ENCODE measurements at places on chromosomes 6 and 20.

DNA sequence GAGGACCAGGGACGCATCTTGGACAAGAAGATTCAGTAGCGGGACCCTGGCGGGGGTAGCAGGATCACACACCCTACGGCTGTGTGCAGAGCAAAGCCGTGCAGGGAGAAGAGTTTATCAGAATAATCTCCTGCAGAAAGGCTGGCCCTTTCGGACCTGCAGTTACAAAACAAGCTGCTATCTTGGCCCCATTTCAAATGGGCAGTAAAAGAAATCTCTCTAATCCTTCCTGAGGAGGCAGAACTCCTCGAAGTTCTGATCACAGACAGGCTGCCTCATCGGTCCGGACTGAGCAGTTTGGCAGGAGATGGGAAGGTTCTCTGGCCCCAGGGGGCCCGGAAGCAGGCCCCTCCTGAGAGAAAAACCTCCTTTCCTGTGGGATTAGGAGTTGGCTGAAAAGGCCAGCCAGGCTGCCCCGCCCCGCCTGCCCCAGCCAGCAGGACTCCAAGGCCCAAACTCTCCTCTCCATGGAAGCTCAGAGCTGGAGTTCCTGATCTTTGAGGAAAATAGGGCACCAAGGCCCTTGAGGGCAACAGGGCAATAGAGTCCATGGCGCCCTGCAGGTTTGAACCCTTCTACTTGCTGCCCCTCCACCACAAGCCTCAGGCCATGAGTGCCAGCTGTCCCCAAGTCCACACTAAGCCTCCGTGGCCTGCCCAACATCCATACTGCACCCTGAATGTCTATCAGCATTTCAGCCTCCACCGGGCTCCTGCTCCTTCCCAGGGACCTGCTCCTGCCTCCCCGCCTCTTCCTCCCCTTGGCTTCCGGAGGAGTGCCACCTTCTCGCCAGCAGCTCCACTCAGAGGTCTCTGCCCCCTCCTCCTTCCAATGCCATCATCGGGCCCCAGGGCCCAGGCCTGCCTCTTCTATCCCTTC lies 141.3 kb downstream of the PREX1 start:
- DNase-seq: no peak

- DNase-seq: no peak
Observed at GRCh38 chr20:32907886-32908285, 49.2 kb downstream of the EFCAB8 start.

DNA sequence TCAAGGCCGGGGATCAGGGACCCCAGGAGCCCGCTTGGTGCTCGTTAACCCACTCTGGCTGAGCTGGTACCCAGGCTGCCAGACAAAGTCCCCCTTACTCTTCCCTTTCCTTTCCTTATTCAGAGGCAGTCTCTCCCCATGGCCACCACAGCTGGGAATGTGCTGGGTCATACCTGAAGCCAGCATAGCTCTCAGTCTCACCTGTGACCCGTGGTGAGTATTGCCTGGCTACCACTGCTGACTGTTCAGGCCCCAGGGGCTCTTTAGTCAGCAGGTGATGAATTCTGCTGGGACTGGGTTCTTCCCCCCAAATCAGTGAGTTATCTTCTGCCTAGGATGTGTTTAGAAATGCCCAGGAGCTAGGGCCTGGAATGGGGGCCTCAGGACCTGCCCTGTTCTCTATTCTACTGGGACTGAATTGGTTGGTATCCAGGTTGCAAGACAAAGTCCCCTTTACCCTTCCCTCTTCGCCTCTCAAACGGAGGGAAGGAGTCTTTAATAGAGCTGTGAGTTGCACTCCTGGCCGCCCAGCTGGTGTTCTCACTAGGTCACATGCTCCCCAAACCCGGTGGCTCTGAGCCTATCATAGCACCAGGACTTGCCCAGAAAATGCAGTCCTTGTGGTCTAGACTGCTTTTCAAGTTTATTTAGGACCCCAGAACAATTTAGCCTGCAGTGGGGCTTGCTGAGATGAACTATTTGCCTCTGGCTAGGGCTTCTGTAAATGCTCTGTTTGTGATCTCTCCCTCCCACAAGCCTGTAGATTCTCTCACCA lies 64.6 kb downstream of the MYO6 start:
- no peak for DNase-seq

- DNase-seq: no peak
Observed at GRCh38 chr6:123587838-123588545, 48.8 kb downstream of the TRDN start.

GRCh38 chr20:41507851-41508250 lies 110.3 kb downstream of the CHD6 start:
- DNase-seq: no peak

DNA sequence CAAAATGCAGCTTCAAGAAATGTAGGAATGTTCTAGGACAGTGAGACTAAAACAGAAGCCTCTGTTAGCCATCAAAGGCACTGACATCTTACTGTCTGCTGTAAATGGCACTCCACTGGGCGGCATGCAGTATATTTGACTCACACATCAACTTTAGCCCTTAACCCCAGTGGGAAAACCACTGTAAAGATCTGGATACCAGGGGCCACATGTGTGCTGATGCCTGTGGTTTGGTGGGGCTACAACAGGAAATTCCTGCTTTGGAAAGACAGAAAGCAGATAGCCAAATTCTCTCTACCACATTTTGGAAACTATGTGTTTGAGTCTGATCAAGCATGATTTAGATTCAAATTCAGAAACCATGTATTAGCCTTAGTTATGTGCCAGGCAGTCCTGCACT lies 4.3 kb downstream of the PFDN4 start:
- DNase-seq: peak; percentile 20

DNA sequence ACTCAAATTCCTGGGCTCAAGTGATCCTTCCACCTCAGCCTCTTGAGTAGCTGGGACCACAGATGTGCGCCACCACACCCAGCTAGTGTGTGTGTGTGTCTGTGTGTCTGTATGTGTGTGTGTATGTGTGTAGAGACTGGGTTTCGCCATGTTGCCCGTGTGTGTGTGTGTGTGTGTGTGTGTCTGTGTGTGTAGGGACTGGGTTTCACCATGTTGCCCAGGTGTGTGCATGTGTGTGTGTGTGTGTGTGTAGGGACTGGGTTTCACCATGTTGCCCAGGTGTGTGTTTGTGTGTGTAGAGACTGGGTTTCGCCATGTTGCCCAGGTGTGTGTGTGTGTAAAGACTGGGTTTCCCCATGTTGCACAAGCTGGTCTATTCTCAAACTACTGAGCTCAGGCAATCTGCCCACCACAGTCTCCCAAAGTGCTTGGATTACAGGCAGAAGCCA lies 28.3 kb downstream of the CDK5RAP1 start:
- no peak for DNase-seq

- no peak for DNase-seq
Observed at GRCh38 chr20:1376007-1376406, 16.8 kb downstream of the FKBP1A start.

GRCh38 chr6:164114651-164115050 lies 700.1 kb downstream of the QKI start:
- DNase-seq: no peak

- DNase-seq: no peak
Observed at GRCh38 chr6:36907781-36908180, 22.0 kb downstream of the C6orf89 start.

- DNase-seq: no peak
Observed at GRCh38 chr6:134253681-134254080, 64.2 kb downstream of the SGK1 start.

- no peak for DNase-seq
Observed at GRCh38 chr20:48949304-48950170, 28.0 kb downstream of the ARFGEF2 start.

GRCh38 chr6:133609415-133610226 lies 279.3 kb upstream of the TCF21 start:
- peak; percentile 56 for DNase-seq

DNA sequence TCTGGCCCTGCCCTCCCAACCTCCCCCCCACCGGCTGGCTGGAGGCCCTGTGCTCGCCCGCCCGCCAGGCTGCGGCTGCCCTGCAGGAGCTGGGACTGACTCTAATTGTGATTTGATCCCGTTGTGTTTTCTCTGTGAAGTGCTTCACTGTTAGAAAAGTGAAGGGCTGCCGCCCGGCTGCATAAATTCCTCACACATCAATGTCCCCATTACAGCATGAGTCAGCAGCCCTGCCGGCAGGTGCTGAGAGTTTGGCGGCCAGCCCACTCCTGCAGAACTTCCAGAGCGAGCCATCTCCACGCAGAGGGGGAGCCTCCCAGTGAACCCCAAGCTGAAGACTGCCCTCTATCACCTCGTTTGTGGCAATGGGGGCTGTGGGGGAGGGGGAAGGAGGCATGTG lies 137.9 kb downstream of the DLL1 start:
- no peak for DNase-seq

DNA sequence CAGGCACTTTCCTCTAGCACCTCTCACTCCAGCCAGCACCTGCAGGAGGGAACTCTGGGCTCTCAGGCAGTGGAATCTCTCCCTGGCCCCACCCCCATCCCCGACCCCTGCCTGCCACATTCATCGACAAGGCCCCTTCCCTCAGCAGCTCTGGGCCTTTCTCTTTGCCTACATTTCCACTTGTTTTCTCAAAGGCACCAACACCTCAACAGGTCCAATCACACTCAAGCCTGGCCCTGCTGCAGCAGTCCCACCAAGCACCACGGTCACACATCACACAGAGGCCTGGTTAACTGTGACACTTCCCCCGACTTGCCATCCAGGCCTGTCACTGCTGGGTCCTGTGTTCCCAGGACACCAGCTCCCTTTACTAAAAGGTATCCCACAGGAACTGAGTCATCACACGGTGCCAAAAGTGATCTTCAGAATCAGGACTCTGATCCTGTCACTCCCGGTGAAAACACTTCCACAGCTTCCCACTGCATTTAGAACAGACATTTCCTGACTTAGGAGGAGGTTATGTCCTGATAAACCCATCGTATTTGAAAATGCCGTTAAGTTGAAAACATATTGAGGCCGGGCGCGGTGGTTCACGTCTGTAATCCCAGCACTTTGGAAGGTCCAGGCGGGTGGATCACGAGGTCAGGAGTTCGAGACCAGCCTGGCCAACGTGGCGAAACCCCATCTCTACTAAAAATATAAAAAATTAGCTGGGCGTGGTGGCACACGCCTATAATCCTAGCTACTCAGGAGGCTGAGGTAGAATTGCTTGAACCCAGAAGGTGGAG lies 54.9 kb downstream of the MYH7B start:
- DNase-seq: no peak

DNA sequence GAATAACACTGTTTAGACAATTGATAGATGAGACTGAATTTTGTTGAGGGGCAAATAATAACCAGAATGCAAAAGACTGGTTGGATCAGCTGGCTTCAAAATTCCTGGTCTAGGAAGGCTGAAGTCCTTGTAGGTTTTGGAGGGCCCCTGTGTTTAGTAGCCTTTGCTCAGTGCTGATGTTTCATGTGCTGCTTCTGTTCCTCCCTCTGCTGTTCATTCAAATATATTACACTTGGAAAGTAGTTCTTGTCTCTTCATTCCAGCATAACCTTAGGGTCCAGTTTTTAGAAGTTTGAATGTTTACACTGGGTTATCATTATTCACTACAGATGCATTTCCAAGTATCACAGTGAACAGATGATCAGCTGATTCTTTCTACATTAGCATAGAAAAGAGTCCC lies 72.5 kb downstream of the FLRT3 start:
- no peak for DNase-seq

- DNase-seq: no peak
Observed at GRCh38 chr6:111015389-111016124, 33.7 kb downstream of the RPF2 start.

GRCh38 chr6:25007269-25007699 lies 71.5 kb upstream of the RIPOR2 start:
- no peak for DNase-seq

DNA sequence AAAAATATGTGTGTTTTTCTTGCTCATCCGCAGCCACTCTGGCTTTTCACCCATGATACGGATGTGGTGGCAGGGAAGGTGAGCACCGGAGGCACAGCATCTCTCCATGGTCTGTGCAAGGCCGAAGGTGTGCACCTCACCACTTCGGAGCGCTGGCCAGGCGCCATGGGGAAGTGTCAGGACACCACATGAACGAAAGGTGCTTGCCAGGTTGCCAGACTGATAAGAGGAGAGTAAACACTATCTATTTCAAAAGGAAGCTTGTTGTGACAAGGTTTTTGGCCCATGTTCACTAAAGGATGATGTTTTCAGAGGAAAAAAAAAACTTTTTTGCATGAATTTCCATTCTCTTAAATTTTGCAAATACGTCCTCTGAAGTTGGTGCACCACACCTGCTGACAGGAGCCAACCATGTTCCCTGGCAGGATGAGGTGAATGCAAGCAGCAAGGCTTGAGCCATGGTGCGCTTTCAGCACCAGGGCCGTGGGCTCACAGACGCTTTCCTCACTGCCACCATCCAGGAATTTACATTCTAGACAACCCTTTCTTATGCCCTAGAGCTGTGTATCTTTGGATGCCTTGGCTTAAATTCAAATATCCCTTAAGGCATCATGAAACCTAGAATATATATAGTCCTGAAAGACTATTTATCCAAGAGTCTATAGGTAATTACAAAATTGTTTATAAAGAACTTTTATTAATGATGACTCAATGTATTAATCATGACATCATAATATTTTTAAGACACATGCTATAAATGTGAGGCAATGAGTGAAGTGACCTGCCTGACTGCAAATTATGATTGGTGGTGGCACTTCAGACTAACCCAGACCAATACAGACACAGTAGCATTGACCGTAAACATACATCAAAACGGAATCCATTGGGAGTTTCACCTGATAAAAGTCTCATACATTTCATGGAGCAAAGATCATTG lies 234.5 kb downstream of the TFAP2A start:
- no peak for DNase-seq

- no peak for DNase-seq
Observed at GRCh38 chr6:51139950-51140385, 321.3 kb downstream of the TFAP2B start.

GRCh38 chr20:52595518-52595917 lies 376.6 kb upstream of the TSHZ2 start:
- DNase-seq: no peak

DNA sequence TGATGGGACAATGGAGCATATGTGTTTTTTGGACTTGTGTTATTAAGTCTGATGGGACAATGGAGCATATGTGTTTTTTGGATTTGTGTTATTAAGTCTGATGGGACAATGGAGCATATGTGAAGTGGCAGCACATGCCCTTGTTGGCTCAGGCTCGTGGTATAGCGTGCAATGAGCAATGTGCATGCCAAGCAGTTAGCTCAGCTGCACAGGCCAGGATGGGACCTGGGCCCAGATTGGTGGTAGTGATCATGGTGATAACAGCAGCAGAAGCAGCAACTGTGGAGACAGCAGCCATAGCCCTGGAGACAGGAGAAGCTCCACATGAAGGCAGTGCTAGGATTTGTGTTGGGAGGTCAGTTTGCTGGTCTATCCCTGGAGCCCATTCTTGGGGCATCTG lies 61.1 kb downstream of the IL20RA start:
- no peak for DNase-seq

GRCh38 chr6:5208057-5208456 lies 52.7 kb downstream of the LYRM4 start:
- no peak for DNase-seq
